ENCODE measurements at places on chromosomes 1 and 21.

DNA sequence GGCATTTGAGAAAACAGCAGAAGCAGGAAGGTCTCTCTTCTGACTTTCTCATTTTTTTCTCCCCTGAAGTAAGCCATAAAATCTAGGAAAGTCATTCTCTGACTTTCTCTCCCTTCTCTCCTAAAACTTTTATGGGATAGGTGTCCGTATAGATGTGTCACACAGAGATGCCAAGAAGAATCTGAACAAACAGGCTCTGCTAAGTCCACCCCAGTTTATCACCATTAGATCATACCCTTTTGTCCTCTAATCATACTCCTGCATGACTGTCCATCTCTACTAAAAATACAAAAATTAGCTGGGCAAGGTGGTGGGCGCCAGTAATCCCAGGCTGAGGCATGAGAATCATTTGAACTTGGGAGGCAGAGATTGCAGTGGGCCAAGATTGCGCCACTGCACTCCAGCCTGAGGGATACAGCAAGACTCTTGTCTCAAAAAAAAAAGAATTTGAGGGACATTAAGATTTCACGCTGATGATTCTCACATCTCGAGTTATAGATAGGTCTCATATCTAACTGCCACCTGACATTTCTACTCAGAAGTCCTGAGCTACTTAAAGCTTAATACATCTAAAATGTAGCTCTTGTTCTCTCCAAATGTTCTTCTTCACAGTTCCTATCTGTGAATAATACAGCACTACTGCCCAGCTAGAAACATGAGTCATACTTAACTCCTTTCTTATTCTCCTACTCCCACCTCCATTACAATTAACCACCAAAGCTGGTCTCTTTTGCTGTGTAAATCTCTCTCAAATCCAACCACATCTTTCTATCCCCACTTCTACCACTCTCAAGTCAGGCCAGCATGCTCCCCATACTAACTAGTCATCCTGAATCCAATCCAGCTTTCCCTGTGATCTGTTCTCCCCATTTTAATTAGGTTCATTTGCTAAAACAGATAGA is 47.7 kb downstream of the ZNF644 start:
- DNase-seq, result no peak

GRCh38 chr1:56859287-56859686 is 4.7 kb downstream of the C8A start:
- DNase-seq, result no peak

GRCh38 chr1:115064461-115064860 is 24.8 kb downstream of the TSPAN2 start:
- DNase-seq, result no peak

- no peak for DNase-seq
These were observed 6.1 kb downstream of the SRM start for GRCh38 chr1:11053758-11054137.

DNA sequence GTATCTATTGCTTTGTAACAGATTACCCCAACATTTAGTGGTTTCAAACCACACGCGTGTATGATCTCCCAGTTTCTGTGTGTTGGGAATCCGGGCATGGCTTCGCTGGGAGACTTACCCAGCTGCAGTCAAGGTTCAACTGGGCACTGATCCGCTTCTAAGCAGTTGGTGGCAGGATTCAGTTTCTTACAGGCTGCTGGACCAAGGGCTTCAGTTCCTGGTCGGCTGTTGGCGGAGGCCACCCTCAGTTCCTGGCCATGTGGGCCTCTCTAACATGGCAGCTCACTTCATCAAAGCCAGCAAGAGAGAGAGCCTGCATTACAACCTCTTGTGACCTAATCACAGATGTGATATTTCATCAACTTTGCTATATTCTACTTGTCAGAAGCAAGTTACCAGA is 53.8 kb upstream of the NEK2 start:
- DNase-seq, result no peak

DNA sequence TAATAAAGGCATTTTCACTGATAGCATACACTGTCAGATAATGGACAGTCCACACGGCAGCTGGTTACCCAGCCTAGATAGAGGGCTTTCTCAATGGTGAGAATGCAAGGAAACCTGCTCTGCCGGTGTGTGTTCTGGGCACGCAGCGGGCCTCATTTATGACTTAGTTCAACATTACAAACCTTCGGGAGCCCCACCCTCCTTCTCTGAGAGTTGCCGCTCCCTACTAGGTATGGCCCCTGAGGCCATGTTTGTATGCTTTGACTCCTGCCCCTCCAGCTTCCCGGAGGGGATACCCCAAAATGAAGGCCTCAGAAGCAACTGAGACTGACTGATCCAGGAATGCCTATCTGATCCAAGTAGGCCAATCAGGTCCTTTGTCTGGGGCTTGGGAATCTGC is 17.2 kb upstream of the FABP3 start:
- DNase-seq, result no peak

DNA sequence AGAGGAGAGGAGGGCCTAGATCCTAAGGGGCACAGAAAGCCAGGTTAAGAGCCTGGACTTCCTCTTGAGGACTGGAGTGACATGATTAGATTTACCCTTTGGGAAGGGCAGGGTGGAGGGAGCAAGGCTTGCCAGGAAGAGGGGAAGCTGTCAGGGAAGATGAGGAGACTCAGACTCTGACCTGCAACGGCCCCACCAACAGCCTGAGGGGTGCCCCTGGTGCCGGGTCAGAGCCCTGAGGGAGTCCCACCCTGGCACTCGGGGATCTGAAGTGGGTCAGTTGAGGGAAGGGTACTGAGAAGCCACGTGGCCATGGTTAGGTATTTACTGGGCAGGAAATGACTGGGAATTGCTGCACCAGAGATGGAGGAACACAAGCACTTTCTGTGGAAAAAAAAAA is 9.8 kb downstream of the ECE1 start:
- no peak for DNase-seq
